ENCODE measurements at places on chromosomes 11 and 22. TPM values are rescaled to one million over a fixed set of nuclear protein-coding genes. Genes with fewer than 3 reads are reported as not detected.
A peak's percentile ranks its signal among the peaks of the same experiment; 100 is the strongest.

GRCh38 chr11:60347084-60347797 is 20.2 kb downstream of the MS4A6E start:
- H3K36me3 ChIP-seq: no peaks in the 10 kb centered on the region
- H3K4me3 ChIP-seq: no peak overlapping the region
- H3K4me1 ChIP-seq: no peaks in the 10 kb centered on the region
- no peak overlapping the region for H3K27ac ChIP-seq
- no peaks in the 10 kb centered on the region for H3K27me3 ChIP-seq
- DNase-seq: no peak

GRCh38 chr22:19516378-19517170 is 7.6 kb downstream of the CLDN5 start:
- DNase-seq: no peak
- H3K4me1 ChIP-seq: no peaks in the 10 kb centered on the region
- H3K27ac ChIP-seq: no peak overlapping the region
- H3K27me3 ChIP-seq: no peaks in the 10 kb centered on the region

DNA sequence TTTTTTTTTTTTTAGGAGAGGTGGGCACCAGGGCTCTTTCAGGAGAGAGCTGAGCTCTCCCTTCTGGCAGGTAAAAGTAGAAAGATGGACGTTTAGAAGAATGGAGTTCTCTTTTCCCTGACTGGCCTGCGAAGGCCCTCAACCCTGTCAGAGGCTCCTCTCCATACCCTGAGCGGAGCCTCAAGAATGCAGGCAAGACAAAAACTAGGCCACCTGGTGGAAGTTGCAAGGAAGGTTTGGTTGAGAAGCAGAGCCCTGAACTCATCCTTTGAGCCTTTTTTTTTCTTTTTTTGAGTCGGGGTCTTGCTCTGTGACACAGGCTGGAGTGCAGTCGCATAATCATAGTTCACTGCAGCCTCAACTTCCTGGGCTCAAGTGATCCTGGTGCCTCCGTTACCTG is 1.4 kb downstream of the OTOG start:
- no peaks in the 10 kb centered on the region for H3K36me3 ChIP-seq
- H3K27ac ChIP-seq: no peak overlapping the region
- no peak for DNase-seq
- peaks cover 8% of the 10 kb centered on the region for H3K4me1 ChIP-seq
- H3K27me3 ChIP-seq: peaks cover 14% of the 10 kb centered on the region

The CFAP300 gene
- total RNA-seq: 2.0 TPM

The APOA1 gene
- 0.54 TPM for total RNA-seq

- no peaks in the 10 kb centered on the region for H3K36me3 ChIP-seq
- peaks cover 11% of the 10 kb centered on the region for H3K4me1 ChIP-seq
- no peak overlapping the region for H3K4me3 ChIP-seq
- peak; percentile 36 for DNase-seq
- no peaks in the 10 kb centered on the region for H3K27me3 ChIP-seq
- H3K27ac ChIP-seq: no peak overlapping the region
Observed at GRCh38 chr11:117910525-117910924, 18.7 kb downstream of the TMPRSS13 start.
